Activated T-cell treated with anti-CD3 and anti-CD28 coated beads, Interleukin-2, amount 50 U/mL, for 48 hours (primary cell): ENCODE measurements at places on chromosomes 6 and 20.

- no peak for DNase-seq
These were observed 312.5 kb upstream of the PLCB4 start for GRCh38 chr20:8756410-8756809.

- DNase-seq = no peak
These were observed 441.8 kb upstream of the DEFB115 start for GRCh38 chr20:30815577-30816181.

DNA sequence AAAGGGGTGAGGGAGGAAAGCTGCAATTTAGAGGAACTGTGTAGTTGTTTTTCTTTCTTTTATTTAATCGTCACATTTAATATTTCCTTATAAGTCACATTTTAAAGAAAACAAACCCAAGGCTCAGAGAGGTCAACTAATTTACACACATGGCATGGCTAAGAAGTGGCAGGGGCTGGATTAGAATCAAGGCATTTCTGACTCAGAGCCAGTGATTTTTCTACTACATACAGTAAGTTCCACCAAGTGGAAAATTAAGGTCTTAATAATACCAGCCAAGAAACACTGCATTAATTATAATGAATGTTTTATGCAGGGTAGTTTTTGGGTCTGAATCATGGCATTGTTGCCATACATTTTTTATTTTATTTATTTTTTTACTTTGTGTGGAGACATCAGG is 607.7 kb upstream of the CITED2 start:
- no peak for DNase-seq

DNA sequence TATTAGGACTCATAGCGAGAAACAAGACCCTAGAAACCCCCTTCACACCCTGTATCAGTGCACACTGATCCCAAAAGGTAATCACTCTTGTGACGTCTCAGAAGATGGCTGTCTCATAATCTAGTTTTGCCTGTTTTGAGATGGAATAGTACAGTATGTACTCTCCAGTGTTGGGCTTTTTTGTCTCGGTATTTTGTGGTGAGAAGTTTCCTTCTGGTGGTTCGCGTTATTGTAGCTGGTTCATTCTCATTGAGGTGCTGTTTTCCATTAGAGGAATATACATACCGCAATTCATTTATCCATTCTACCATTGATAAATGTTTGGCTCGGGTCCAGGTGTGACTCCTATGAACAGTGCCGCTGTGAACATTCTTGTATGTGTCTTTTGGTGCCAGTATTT is 27.9 kb upstream of the MAP3K4 start:
- DNase-seq = no peak

DNA sequence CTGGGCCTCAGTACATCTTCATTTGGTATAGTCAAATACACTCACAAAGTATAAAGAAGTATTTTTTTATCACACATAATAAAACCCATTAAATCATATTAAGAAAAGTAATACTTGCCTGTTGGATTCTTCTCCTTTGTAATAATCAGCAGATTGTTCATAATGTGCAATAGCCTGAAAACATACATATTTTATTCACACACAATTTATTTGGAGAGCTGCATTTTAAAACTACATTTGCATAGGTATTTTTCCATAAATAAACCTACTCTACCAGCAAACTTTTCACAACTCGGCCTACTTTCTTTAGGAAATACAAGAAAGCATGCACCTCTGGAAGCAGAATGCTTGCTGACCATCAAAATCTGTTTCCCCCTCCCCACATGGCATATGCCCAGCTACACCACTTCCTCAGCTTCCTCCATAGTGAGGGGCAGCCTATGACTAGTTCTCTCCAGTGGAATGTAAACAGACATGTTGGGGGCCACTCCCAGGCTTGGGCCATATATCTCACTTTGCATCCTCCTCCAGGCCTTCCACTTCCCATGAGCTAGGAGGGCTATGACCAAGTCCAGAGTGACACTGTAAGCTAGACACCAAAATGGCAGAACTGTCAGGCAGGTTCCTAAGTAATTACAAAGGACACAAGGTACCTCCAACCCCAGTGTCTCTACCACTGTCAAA is 28.3 kb downstream of the GZF1 start:
- DNase-seq = no peak

- no peak for DNase-seq
These were observed 8.8 kb upstream of the FBXO30 start for GRCh38 chr6:145823328-145823944.
